NAMALWA (cell line): ENCODE measurements at places on chromosomes 4 and X.

DNA sequence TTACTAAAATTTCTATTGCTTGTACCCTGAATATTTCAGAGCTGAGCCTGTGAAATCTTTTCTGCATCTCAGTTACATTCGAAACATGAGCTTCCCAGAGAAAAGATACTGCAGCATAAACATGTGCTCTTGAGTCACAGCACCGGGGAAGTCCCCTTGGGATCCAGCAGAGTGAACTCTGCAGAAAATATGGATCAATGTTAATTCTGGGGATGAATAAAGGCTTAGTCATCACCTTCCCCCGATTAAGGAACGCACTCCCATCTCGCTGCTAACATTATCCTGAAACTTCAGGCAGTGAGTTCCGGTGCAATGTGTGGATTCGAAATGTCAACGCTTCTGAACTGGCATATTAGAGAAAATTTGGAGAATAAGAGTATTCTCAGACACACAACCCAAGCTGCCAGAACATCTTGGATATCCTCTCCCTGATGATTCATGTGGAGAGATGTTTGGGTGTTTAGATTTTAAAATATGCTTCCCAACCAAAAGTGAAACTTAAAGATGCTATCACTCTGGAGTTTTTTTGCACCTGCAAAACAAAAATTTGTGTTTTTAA is 90.8 kb downstream of the IRF2 start:
- DNase-seq = no peak

DNA sequence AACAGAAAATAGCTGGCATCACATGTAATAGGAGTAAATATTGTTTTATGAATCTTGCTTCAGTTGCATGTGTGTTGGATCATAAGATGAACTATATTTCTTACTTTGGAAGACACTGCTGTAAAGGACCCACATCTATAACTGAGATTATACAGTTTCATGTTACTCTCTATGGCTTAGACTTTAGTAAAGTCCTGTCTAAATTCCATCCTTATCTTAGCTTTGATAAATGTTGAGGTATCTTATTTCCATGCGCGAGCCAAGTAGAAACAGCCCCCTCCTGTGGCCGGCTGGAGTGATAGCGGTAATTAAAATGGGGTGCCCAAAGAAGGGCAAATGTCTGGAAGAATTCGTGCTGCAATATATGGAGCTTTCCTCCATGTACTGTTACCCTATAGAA is 43.0 kb downstream of the CCDC158 start:
- peak; percentile 54 for DNase-seq

DNA sequence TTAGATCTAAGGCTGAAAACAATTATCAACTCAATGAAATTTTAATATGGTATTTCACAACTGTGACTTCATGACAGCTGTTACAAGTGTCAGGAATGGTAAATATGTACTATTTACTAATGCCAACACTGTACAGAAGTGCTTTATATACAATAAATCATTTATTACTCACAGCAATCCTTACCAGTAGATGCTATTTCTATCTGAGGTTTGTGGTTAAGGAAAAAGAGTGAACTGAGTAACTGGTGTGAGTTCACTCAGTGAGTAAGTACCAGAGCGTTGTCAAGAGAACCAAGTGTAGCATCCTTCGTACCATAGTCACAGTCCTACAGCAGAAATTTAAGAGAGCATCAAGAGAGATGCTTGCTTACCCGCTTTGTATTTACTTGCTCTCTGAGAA is 23.3 kb downstream of the MTHFD2L start:
- DNase-seq = no peak

DNA sequence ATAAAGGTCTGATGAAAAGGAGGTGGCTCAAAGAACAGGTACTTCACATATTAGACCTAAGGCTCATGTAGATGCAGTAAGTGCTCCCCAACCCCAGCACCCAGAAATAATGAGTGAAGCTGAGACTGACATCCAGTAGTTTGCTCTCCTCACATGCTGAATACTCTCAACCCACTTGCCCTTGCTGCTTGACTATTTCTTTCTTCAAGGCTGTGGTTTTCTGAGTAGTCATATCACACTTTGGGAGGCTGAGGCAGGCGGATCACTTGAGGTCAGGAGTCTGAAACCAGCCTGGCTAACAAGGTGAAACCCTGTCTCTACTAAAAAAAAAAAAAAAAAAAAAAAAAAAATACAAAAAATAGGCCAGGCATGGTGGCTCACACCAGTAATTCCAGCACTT is 51.5 kb upstream of the PRPS1 start:
- DNase-seq = no peak

GRCh38 chrX:47529548-47529947 is 31.5 kb upstream of the ARAF start:
- no peak for DNase-seq

DNA sequence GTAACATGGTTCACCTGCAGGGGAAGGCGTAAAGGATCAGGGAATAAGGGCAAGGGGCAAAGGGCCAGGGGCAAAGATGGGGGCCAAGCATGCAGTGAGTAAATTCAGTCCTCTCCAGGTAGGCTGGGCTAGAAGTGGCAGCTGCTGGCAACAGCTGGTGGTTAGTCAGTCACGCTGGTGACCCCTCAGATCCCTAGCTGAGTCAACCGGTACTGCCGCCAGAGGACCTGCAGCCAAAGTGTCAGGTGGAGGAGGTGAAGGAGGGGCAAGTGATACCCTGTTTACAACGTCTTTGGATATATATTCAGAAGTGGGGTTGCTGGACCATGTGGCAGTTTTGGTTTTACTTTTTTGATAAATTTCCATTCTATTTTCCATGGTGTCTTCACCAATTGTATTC is 24.6 kb upstream of the NAP1L2 start:
- no peak for DNase-seq

GRCh38 chrX:118528071-118528737 is 32.6 kb downstream of the DOCK11 start:
- DNase-seq = no peak

GRCh38 chrX:47586043-47586787 is 4.0 kb downstream of the TIMP1 start:
- no peak for DNase-seq

- no peak for DNase-seq
Observed at GRCh38 chr4:170729897-170730296, 640.1 kb upstream of the AADAT start.

DNA sequence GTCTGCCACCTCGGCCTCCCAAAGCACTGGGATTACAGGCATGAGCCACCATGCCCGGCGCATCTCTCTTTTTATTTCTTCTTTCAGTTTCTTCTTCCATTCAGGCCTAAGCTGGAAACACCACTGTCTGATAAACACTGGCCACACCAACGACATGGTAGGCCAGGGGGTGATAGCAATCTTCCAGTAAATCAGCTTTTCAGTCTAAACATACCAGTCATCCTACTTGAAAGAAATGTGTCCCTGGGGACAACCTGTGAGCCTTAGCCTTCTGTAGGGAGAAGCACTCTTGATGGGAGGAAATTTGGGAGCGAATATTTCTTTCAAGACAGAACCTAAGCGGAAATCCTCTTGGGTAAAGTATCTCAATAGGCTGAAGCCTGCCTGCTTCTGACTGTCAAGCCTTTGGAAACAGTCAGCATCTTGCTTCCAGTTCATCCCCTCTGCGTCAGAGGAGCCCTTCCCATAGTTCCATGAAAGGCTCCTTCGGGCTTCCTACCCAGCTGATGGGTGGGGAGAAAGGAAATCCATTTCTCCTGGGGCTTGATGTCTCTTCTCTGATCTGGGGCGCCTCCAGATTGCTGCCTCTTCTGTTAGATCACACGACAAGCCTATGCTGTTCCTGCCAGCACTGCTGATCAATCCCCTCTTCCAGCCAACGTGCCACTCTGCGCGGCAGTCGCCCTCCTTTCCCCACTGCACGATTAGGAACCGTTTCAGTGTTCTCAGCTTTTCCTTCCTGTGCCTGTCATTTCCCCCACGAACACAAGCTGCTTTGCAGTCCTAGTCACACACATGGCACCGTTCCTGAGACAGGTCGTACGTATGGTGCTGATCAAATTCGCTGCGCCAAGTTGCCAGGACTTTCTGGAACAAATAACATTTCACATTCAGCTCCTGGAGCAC is 49.5 kb upstream of the CBR4 start:
- DNase-seq = no peak

- no peak for DNase-seq
Observed at GRCh38 chrX:134806707-134807038, 148.4 kb upstream of the PLAC1 start.

DNA sequence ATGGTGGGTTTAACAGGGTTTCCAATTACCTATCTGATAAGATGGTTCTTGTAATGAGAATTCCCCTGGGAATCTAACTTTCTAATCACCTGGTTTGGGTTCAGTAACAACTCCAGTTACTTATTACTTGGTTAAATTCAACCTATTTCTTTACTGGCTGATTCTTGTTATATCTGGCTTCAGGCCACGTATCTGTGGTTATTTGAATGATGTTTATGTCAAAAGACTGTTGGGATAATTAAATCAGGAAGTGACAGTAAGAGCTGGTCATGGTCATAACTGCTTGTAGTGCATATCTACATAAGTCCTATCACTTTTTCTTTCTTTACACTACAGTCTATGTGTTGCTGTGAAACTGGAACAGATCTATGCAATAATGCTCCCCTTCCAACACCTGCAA is 108.1 kb downstream of the MID1 start:
- DNase-seq = no peak

DNA sequence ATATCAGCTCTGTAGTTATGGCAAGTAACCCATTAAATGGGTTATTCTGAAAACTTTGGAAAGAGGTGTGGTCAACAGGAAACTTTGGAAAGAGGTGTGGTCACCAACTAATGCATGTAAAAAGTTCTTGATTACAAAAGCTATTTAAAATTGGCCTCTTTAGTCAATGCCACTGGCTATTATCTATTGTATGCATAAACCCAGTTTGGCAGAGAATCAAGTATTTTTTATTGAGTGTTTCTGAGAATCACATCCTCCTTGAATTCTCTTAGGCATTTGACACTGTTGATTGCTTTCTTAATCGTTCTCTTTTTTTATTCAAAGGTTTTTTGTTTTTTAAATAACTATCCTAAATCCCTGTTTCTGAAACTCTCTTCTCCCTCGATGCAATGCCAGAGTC is 7.5 kb downstream of the P2RY4 start:
- no peak for DNase-seq

DNA sequence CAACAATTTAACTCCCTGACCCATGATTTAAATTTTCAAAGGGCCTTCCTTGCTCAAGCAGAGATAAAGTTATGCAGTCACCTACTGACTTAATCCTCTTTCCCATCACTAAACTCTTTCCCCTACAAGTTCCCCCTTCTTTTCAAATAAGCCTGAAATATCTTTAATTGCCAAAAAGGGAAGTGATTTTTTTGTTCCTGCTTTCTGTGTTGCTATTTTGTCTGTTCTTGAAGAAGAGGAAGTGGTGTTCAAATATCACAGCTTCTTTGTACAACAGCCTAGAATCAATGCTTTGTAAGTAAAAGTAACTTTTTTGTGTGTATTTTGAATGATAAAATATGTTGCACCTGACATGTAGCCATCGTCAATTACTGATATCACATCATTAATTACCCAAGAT is 595.9 kb downstream of the CENPC start:
- DNase-seq = peak; percentile 32

GRCh38 chrX:130994671-130995070 is 63.5 kb upstream of the ARHGAP36 start:
- DNase-seq = peak; percentile 43

- no peak for DNase-seq
Observed at GRCh38 chrX:151702026-151702714, 6.9 kb downstream of the PRRG3 start.

DNA sequence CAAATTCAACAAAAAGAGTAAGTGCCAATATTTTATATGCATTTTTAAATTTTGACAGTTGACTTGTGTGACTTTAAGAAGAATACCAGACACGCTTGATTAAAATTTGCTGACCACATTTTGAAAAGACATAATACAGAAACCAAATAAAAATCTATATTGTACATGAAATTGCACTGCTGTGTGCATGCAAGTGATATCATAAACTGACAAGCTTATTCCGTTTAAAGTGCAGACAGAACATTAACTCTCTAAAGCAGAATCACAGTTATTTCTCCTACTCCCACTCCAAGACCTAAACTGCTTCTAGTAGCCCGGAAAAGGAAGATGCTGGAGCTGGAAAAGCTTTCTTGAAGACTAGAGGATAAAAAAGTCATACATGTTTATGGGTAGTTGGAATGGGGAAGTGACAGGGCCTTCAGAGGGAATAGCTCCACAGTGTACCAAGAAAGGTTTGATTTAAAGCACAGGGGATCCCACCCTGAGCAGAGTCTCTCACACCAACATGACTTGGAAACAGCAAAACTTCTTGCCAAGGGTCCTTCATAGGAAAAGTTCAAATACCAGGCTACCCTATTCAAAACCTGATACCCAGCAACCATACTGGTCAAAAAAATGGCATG is 34.1 kb upstream of the NAF1 start:
- no peak for DNase-seq

DNA sequence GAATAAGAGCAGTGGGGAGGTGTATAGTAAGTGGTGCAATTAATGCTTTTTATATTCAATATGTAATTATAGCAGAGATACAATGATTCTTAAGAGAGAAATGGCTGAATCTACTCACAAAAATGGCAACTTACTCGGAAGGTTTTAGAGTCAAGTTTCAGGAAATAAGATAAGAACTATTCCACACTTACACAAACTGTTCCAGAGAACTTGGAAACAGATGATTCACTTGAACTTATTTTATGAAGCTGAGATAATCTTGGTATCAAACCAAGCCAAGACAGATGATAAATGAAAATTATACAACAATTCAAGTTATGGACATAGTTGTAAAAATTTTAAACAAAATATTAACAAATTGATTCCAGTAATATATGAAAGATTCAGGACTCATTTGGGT is 311.3 kb upstream of the HS3ST1 start:
- no peak for DNase-seq

DNA sequence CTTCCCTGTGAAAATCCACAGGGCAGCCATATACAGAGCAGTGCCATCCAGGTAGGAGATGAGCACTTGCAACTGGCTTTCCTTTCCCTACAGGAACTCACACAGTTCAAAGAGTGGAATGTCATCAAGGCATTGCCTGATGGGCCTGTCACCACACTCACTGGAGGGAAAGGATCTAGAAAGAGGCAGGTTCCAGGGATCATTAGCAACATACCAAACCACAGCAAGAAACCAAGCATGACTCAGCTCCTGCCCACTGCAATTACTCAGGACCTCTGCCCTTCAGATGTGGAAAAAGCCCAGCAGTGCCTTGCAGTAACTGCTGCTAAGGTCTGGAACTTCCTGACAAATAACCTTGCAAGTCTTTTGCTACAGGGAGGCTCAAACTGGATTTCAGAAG is 101.2 kb downstream of the ZNF674 start:
- no peak for DNase-seq

DNA sequence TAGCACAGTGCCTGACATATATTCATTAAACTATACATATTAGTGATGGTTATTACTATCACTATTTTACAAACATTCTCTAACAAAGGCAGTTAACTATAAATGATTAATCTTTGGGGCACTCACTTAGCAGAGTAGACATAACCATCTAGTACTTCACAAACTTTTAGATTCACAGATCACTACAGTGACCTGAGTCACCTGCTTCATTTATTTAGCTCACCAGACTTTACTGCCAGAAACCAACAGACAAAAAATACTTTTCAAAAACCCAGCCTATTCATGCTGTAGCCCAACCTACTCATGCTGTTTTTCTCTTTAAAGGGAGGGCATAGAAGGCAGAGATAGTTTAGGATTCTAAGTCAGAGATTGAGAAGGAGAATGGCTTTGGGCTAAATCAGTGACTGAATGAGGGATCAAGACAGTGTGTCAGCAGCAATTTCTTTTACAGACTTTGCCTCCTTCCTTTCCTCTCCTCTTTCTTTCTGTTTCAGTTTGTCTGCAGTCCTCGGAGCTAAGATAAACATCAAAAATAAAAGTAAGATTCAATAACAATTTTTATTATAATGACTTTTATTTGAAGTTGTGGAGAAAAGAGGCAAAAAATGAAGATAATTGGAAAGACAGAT is 34.7 kb upstream of the PDE5A start:
- DNase-seq = no peak

GRCh38 chr4:2996415-2996814 is 33.0 kb downstream of the GRK4 start:
- DNase-seq = no peak
